Left renal cortex interstitium (tissue), 4 donors: ENCODE measurements at places on chromosomes 6 and 20. TPM values are rescaled to one million over a fixed set of nuclear protein-coding genes. Genes with fewer than 3 reads are reported as not detected.

Gene BTN1A1
- polyA plus RNA-seq = 0.21 TPM

Gene FANCE
- polyA plus RNA-seq = 10.3 TPM

Gene SSR1
- 137 TPM for polyA plus RNA-seq

Gene PARD6B
- polyA plus RNA-seq = 23.7 TPM

Gene PAX1
- not detected for polyA plus RNA-seq

Gene UBD
- 0.73 TPM for polyA plus RNA-seq

Gene MEP1A
- polyA plus RNA-seq = not detected

Gene SLC17A1
- polyA plus RNA-seq = 13.7 TPM
